H4 (cell line): ENCODE measurements at places on chromosomes 7 and 10. TPM values are rescaled to one million over a fixed set of nuclear protein-coding genes. Genes with fewer than 3 reads are reported as not detected.

GRCh38 chr7:134940729-134941128, 45.6 kb upstream of the AGBL3 start:
- no peak for DNase-seq

Gene CDHR1
- total RNA-seq, result 0.29 and 0.37 TPM in 2 replicates

DNA sequence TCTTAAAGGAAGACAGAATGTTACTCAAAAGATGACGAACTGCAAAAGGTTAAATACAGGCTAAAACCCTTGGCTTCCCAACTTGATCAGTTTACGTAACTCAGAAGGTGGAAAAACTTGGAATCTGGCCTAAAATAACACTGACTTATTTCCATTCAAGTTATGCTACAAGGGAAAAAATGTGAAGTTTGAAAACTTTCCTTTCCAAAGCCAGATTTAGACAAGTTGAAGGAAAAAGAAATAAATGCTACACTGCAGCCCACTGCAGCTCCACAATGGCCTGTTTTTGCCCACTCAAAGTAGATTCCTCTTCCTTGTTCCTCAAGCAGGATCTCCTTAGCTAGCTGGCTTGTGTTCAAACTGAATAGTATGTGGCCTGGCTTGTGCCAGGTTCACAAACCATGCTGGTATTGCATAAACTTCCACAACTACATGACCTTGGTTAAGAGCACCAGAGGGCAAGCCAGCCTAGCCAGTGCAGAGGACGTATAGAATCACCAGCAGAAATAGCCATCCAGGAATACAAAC, 166.2 kb downstream of the CPEB3 start:
- peak; percentile 31 for DNase-seq

GRCh38 chr10:73997461-73997786, 492 bp upstream of the VCL start:
- DNase-seq, result peak; percentile 74

- no peak for DNase-seq
Observed at GRCh38 chr10:88499569-88500470, 83.3 kb downstream of the RNLS start.

Gene TAS2R41
- not detected in 2 replicates for total RNA-seq

- no peak for DNase-seq
Observed at GRCh38 chr10:48446785-48447184, 140.3 kb downstream of the MAPK8 start.
